ENCODE measurements at places on chromosomes 6 and 20.

GRCh38 chr20:58117944-58118343, 110.5 kb downstream of the ANKRD60 start:
- no peak for DNase-seq

- no peak for DNase-seq
Measured at GRCh38 chr20:63782521-63782971, 43.0 kb downstream of the SLC2A4RG start.

DNA sequence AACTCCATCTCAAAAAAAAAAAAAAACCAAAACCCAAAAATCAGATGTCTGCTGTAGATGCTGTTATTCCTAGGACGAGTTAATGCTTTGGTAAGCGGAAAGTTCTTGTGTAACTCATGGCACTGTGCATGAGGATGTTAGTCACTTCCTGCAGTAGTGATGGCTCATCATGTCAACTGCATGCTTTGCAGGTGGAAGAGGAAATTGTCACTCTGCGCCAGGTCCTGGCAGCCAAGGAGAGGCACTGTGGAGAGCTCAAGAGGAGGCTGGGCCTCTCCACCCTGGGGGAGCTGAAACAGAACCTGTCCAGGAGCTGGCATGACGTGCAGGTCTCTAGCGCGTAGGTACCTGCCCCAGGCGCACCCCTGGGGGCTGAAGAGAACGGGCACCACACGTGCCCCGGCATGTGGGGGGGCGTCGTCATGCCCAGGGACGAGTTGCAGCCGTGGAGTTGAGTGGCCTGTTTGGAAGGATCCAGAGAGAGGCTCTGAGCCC, 8.5 kb downstream of the TPD52L2 start:
- DNase-seq: no peak

- no peak for DNase-seq
Measured at GRCh38 chr6:53737746-53738145, 57.1 kb upstream of the LRRC1 start.

- no peak for DNase-seq
Measured at GRCh38 chr6:78484198-78485064, 382.9 kb upstream of the IRAK1BP1 start.

DNA sequence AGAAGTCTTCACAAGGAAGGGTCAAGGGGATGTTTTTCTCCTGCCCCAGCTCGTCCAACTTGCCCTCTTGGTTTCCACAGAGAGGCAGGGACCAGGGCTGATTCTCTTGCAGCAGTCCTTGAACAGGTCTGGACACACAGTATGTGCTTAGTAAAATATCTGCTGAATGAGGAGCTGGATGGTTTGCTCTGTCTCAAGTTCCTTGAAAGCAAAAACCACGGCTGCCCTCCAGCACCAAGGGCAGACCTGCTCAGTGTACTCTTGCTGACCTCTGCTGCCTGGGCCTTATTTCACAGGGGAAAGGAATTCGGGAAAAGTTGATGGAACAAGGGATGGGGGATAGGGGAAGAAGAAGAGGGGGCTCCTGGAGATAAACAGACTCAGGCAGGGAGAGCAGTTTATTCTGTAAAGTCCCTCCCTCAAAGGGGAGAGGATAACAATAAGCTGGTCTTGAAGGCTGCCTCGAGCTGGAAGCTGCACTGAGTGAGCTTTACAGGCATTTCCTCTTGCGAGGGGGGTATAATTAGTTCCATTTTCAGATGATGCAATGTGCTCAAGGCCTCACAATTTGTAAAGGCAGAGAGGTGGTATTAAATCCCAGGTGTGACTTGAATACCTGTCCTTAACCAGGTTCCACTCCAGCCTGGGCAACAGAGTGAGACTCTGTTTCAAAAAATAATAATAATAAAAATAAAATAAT, 10.3 kb downstream of the KCNK5 start:
- DNase-seq: no peak

DNA sequence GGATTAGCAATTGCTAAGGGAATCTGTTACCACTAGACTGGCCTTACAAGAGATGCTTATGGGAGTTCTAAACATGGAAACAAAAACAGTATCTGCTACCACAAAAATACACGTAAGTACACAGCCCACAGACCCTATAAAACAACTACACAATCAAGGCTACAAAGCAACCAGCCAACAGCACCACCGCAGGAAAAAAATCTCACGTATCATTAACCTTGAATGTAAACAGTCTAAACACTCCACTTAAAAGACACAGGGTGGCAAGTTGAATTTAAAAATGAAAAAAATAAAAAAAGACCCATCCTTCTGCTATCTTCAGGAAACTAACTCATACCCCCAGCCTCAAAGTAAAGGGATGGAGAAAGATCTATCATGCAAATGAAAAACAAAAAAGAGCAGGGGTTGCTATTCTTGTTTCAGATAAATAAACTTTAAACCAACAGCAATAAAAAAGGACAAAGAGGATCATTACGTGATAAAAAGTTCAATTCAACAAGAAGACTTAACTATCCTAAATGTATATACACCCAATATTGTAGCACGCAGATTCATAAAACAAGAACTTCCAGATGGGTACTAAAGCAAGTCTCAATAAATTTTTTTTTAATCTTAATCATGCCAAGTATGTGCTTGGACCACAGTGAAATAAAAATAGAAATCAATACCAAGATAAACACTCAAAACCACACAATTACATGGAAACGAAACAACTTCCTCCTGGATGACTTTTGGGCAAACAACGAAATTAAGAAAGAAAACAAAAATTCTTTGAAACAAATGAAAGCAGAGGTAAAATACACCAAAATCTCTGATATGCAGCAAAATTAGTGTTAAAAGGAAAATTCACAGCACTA, 52.3 kb downstream of the RNGTT start:
- no peak for DNase-seq

DNA sequence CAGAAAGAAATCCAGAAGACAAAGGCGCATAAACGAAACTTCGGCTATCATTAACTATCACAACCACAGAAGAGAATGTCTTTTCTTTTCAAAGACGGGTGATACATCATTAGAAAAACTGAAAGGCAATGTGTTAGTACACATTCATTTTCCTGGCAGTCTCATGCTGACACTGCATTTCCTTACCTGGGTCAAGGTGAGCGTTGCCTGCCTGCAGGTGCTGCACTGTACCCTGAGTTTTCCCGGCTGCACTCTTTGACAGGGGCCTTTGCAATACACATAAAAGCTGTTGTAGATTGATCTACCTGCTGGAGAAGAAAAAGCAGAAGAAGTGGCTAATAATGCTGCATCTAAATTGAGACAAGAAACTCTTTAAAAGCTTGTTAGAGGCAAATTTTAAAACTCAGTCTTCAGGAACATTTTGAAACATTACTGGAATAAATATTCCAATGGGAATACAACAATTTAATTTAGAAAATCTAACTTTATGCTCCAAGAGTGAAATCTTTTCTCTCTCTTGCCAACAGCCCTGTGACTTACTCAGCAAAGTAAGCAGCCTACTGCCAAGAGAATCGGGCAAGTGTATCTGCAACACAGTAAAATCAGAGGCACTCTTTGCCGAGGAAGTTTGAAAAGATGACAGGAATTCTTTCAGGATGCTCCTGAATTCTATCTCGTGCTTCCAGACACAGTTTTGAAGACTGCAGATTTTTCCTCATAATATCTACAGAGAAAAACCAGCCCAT, 526.4 kb downstream of the PRKN start:
- no peak for DNase-seq

DNA sequence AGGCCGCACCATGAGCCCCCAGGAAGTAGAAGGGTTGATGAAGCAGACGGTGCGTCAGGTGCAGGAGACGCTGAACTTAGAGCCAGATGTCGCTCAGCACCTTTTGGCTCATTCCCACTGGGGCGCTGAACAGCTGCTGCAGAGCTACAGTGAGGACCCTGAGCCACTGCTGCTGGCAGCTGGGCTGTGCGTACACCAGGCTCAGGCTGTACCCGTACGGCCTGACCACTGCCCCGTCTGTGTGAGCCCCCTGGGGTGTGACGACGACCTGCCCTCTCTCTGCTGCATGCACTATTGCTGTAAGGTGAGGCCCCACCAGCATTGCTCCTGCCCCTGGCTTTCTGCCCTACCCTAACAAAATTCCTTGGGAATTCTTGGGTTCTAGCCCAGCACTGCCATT, 13.1 kb downstream of the DNPH1 start:
- DNase-seq: no peak

DNA sequence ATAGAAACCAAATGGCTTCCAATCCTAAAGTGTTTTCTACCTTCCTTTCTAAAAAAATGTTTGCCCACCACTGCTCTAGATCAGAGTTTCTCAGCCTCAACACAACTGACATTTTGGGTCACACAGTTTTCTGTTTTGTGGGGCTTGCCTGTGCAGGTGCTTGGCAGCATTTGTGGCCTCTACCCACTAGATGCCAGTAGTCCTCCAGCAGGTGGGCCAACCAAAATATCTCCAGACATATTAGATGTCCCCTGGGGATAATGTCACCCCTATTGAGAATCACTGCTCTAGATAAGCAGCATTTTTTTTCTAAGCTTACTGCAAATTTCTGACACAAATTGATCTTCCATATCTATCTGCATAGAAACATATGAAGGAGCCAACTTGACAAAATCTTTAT, 26.3 kb upstream of the EPM2A start:
- DNase-seq: no peak

GRCh38 chr6:139841794-139842215, 467.4 kb upstream of the CITED2 start:
- no peak for DNase-seq

DNA sequence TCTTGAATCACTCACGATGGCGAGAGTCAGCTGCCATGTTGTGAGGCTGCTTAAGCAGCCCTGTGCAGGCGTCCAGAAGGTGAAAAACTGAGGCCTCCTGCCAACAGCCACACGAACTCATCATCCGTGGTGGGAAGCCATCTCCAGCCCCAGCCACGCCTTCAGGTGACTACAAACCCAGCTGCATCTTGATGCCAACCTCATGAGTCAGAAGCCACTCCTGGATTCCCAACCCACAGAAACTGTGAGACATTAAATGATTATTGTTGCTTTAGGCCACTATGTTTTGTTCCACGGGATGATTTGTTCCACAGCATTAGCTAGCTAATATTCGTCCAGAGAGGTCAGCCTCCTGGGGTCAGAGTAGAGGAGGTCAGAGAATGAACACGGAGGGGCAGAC, 80.5 kb downstream of the SNX5 start:
- no peak for DNase-seq

DNA sequence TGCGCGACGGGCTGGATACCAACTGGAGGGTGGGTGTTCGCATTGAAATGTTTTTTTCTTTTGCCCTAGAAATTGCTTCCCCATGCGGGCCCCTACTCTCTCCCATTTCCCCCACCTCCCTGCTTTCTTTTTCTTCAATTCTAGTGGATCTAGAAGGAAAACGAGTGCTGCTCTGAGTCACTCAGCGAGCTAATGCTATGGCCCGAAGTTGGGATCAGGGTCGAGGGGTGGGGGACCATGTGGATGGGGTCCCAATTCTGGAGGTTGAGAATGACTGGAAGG, 71.5 kb downstream of the SOX4 start:
- DNase-seq: peak; percentile 71

GRCh38 chr6:26593278-26594130, 3.2 kb upstream of the ABT1 start:
- no peak for DNase-seq

- no peak for DNase-seq
Measured at GRCh38 chr20:3093861-3094361, 9.4 kb upstream of the AVP start.

DNA sequence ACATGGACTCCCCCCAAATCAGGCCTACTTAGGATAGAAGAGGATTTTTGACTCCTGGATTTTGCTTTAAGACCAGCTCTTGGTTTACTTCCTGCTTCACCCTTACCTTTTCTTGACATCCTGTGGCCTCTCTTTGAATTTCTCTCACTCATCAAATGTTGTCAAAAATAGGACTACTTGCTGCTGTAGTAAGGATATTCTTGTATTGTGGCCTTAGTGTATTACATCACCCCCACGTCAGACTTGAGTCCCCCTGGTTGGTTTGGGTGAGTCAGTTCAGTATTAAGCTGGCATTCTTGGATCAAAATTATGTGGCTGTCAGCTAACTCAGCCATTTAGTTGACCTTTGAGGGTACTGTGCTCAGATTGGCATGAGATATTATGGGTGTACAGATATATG, 1.1 kb downstream of the TPX2 start:
- DNase-seq: no peak

GRCh38 chr20:11702721-11703518, 214.8 kb upstream of the BTBD3 start:
- DNase-seq: no peak

DNA sequence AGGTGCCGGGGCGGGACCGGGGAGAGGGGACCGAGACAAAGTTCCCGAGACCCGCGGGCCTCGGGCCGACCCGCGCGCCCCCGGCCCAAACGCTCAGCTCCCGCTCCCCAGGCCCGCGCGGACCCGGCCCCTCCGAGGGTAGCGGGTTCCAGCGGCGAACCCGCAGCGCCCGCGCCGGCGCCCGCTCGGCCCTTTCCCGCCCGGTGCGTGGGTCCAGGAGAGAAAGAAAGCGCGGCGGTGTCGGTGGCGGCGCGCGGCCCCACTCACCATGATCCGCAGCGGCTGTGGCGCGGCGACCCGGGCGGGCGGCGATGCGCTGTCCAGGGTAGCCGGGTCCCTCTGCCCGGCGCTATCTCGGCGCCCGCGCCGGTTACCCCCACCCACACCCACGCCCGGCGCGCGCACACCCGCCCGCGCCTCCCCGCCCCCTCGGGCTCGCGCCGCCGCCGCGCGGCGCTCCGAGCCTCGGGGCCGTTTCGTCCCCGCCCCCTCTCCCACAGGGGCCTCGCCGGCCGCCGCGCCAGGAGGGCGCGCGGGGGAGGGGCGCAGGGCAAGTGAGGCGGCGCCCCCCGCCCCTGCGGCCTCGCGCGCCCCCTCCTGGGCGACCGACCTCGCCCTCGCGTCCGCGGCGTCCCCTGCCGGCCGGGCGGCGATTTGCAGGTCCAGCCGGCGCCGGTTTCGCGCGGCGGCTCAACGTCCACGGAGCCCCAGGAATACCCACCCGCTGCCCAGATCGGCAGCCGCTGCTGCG, at the start of gene ELOVL2:
TSS of gene ELOVL2 (minus strand) at position 345 of the 751 bp plus-strand sequence. CDS start at position 270, 75 bp downstream.
- DNase-seq: peak; percentile 74

GRCh38 chr6:80250391-80250997, 144.0 kb downstream of the BCKDHB start:
- DNase-seq: no peak

- no peak for DNase-seq
Measured at GRCh38 chr6:154298297-154298696, 58.3 kb downstream of the IPCEF1 start.

GRCh38 chr6:130815200-130816071, 11.8 kb upstream of the SMLR1 start:
- no peak for DNase-seq

GRCh38 chr6:21383450-21384085, 210.0 kb upstream of the SOX4 start:
- DNase-seq: no peak

DNA sequence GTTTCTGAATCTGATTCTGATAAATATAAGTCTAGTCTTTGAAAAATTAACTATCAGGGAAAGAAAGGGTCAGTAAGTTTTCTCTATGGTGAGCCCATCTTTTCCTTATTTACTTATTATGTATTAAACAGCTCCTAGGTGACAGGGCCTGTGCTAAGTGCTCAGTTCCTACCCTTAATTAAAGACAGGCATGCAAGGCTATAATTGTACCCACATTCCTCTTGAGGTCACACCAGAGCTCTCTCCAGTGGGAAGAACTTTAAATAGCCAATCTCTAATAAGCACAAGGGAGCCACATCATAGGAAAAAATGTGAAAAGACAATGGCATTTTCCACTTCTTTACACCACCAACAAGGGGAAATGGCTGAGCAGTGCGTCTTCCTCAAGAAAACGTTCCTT, 421.8 kb upstream of the SLC35B3 start:
- DNase-seq: no peak

Data from left forelimb (tissue), 1 donor.